Camera-type eye (tissue), 1 donor: ENCODE measurements at places on chromosomes 5 and 9. TPM values are rescaled to one million over a fixed set of nuclear protein-coding genes. Genes with fewer than 3 reads are reported as not detected.

Gene KDM4C
- 78.2 TPM for total RNA-seq

Gene ADGRD2
- total RNA-seq, result not detected

Gene FAM221B
- not detected for total RNA-seq

Gene TEX48
- total RNA-seq, result not detected

Gene PCDHB4
- 4.5 TPM for total RNA-seq

Gene TNFAIP8
- 20.5 TPM for total RNA-seq

Gene ADAMTS13
- 5.1 TPM for total RNA-seq

Gene TLR4
- total RNA-seq, result 12.6 TPM

Gene RABGAP1
- total RNA-seq, result 106 TPM

Gene SLC25A48
- total RNA-seq, result 3.7 TPM

Gene C8G
- not detected for total RNA-seq

Gene IARS1
- total RNA-seq, result 153 TPM

Gene MEGF9
- total RNA-seq, result 64.2 TPM

Gene ATP6V1G1
- 250 TPM for total RNA-seq

Gene SNX30
- total RNA-seq, result 29.5 TPM

Gene PCDHA9
- total RNA-seq, result 4.6 TPM

Gene HMCN2
- total RNA-seq, result 6.0 TPM

Gene LCN12
- 2.9 TPM for total RNA-seq
